ENCODE measurements at places on chromosomes 1 and 21.

- DNase-seq = no peak
Observed at GRCh38 chr1:42211224-42211623, 46.7 kb upstream of the GUCA2A start.

- DNase-seq = no peak
Observed at GRCh38 chr1:160743266-160743665, 4.2 kb downstream of the SLAMF7 start.

GRCh38 chr1:233598891-233599541 lies 14.9 kb upstream of the KCNK1 start:
- no peak for DNase-seq

- DNase-seq = no peak
Observed at GRCh38 chr1:41665962-41666917, 181.8 kb upstream of the EDN2 start.

DNA sequence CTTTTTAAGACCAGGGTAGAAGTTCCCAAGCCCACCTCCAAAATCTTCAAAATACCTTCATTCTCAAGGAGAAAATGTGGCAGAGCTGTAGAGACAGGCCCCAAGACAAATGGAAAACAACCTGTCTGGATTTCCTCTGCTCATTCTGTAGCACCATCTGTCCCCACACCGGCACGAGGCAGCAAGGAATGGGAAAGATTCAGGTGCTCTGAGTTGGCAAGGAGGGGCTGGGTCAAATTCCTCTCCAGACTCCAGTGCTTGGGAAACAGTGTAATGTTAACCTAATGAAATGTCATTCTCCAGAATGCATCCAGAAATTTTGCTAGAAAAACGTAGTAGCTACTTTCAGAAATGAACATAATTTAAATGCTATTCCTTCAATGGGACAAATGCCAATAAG lies 9.3 kb downstream of the PABPC4 start:
- DNase-seq = no peak

DNA sequence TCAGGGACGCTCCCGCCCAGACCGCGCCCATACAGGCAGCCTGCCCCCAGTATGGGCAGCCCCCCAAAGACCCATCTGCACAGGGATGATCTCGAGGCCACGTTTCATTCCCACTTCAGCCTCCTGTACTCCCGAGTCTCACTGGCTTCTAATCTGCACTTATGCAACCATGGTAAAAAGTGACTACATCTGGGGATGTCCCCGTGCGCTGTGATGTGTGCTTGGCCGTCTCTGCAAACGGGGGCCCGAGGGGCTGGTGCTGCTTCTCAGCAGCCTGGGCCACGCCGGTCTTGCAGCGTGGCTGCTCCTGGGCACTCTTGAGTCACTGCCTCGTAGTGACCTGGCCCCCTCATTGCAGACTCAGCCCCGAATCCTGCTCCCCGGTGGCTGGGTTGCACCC lies 17.4 kb upstream of the PLCH2 start:
- no peak for DNase-seq

DNA sequence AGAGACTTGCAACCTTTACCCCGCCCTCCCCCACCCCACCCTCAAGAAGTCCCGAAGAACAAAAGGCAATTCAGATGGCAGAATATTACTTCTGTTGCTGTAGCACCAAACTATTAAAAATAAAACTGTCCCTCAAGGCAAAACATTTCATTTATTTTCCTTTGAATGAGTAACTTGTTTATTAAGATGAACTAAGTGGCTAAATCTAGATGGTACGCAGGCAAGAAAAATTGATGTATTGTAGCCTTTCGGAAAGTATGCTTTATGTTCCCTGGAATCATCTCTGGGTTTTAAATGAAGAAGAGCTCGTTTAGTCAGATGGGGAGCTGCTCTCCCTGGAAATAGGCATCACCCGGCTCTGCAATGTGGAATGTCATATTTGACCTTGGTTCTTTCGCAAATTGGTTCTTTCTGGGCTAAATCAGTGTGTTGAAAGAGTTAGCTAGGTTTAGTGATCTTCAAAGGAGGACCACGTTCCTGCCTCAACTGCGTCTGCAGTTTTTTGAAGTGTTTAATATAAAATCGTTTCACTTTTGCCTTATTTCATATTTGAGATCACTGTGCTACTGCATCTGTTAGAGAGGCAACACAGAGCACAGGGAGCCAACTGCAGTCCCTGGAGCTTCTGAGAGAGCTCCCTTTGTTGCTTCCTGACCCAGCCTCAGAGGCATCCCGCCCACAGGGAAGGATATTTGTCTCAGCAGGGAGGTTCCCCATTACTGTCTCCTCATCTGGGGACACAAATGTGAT lies 61.8 kb downstream of the KIF26B start:
- DNase-seq = no peak

DNA sequence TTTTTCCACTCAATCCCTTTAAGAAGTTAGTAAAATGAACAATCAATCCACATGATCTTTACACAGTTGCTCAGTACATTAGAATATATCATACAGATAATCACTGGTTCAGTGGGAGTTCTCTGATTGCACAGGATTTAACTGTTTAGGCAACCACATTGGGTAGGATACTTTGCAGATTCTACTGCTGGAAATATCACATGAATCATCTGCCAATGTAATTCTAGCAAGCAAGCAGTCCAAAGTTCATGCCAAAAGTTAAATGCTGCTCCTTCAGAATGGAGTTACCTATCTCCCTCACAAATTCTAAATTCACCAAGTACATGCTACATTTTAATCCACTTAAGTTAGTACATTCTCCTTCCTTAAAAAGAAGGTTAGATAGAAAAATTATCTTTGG lies 52.4 kb downstream of the NEGR1 start:
- DNase-seq = no peak

DNA sequence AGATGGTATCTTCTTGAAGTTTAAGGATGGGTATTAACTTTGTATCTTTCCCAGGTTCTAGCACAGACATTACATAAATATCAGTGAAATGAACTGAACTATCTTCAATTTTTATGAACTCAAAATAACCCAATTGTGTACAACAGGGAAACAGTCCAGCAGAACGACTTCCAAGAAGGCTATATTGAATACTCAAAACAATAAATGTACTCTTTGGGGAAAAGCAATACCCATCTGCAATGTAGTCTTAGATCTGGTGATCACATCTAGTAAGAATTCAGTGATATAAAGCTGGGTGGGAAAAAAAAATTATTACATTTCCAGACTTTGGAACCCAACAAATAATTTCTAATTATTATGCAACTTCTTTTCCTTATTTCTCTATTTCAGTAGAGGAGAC lies 33.1 kb upstream of the GORAB start:
- no peak for DNase-seq

DNA sequence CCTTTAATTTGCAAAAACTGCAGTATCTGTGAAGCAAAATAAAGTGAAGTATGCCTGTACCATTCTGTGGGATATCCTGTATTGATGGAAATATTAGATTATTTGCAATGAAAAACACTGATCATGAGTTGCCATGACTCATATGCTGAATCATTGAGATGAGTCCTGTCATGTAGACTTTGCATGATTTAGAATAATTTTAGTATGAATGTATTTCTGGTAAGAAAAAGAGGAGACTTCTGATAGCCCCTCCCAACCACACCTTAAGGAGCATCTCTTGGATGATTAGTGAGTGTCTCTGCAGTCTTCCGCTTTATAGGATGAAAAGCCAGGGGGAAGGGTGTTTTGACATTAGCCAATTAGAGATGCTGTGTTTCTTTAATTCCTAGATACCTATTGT lies 55.2 kb upstream of the PTGS2 start:
- DNase-seq = no peak

DNA sequence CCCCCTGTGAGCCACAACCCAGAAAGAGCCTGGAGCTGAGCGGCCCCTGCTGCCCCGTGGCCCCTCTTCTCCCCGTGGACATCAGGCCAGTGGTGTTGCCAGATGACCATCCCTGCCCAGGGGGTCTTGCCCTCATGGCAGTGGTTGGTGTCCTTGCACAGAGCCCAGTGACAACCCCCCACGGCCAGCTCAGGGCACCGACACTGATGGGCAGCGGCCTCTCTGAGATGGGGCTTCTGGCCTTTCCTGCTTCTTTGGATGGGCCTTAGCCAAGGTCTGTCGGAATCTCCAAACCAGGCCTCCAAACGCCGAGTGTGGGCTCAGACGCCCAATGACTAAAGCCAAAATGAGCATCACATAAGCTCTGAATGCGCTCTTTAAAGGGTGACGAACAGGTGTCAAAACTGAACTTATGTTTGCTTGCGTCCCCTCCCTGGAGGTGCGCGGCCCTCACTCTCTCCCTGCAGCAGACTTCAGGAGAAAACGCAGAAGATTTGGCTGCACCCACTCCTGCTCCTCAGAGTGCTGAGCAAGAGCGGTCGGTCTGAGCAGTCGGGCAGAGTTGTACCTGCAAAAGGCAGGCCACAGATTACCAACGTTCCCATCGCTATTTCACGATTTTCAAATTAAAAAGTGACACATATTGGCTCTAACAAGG lies 41.9 kb downstream of the UBE2G2 start:
- DNase-seq = no peak

DNA sequence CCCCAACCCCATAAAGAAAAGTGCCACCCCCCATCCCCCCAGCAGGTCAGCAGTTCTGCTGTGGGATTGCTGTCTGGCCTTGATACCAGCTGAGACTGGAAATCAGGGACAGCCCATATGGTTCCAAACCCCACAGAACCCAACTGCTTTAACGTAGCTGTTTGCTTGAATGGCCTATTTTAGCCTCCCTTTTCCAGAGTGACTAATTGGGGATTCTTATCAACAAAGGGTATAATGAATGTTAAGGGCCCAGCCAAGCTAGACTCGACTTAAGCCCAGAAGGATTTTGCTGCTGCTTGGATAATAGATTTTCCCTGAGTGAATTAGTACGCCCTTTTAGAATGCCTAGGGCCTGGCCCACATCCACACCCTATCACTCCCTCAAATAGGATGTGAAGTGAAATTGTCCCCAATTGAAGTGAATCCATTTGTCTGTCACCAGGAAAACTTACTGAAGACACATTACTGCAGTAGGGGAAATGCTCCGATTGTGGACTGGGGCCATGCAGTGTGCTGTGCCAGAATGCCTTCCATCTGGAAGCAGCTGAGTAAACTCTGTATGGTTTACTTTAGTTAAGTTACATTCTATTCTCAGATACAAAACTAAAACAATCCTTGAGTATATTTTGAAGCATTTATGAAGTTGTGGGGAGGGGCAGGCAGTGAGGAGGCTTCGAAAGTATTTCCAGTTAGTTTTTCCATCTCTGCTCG lies 156.9 kb downstream of the DHRS3 start:
- peak; percentile 14 for DNase-seq

GRCh38 chr1:84771895-84772294 lies 81.6 kb upstream of the SSX2IP start:
- no peak for DNase-seq

DNA sequence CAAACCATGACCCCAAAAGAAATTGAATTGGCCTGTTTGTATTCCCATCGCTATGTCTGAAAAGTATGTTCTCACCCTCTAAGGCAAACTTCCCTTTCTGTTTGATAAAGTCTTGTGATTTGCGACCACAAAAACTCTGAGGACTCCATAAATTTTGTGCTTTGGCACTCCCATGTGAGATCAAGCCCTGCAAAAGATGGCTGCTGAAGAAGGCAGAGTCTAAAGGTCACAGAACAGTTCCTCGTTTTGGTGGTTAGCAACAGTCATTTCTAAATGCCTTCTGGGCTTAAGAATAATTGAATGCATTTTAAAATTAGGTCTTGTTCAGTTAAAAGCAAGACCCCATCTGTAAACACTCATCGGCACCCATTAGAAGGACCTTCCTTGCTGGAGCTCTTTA lies 441.6 kb downstream of the OMA1 start:
- DNase-seq = no peak

DNA sequence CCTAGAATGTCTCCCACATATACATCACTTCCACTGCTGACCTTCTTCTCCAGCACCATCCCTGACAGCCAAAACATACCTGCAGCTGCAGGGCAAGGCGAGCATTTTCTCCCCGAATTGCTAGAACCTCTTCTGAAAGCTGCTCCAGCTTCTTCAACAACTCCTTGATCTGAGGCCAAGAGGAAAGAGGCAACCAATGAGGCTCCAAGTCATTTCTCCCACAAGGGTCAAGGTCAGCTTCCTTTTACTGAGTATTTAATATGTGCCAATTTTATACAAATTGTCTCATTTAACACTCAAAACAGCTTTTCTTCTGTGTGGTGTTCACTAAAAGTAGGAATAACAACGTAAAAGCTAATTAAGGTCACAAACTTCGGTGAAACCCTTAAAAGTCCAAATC lies 9.4 kb upstream of the PIAS3 start:
- DNase-seq = no peak

DNA sequence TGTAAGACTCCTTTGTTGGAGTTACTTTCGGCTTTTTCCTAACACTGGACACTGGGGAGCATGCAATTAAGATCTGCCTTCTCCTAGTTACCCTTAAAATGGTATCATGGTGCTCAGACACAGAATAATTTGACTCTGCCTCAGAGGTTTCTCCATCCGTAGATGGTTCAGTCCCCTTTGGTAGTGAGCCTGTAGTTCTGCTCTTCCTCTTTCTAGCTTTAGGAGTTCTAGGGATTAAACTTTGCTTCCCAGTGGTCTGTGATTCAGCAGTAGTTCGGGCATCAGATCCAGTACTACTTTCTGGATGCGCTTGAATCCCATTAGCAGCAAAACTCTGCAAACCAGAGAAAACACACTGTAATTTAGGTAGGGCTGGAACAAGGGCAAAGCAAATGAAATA lies 1.5 kb downstream of the DNTTIP2 start:
- DNase-seq = no peak

DNA sequence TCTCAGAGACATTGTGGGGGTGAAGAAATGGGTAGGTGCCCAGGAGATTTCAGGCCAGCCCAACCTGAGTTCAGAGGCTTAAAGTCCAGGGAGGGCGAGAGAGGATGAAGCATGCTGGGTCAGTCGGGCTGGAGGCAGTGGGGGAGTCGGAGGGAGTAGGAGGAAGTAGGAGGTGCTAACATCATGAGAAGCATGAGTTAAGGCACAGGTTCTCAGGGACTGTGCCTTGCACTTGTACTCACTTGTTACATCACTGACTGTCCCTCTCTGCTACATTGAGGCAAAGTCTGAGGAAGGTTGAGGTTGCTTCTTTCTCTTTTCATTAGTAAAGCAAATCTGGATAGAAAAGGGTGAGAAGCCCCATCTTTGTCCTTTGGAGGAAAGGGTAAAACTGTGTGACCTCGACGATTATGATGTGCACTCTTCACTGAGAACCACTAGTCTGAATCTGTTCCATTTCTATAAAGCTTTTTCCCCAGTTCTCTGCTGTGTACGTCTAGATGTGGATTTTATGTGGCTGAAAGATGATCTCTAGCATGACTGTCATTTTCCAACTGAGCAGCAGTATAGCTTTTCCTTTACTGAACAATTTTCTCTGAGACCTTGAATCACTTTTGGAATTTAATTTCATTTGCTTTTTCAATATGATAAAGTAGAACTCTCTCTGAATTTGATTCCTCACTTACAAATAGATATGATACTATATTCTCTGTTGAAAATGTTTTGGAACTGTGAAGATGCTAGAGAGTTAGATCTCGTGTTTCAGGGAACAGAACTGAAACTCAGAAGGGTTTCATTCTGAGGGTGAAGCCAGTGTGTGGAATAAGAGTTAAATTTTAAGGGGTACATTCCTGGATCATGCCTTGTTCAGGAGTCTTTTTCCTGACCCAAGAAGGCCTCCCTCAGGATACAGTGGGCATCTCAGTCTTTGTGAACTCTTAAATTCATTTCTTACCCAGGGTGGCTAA lies 94.6 kb downstream of the FGGY start:
- DNase-seq = no peak

Measured in NCI-H510A treated with DMSO at 0.1 percent for 48 hours (cell line).